ENCODE measurements at places on chromosomes 16 and 17.

DNA sequence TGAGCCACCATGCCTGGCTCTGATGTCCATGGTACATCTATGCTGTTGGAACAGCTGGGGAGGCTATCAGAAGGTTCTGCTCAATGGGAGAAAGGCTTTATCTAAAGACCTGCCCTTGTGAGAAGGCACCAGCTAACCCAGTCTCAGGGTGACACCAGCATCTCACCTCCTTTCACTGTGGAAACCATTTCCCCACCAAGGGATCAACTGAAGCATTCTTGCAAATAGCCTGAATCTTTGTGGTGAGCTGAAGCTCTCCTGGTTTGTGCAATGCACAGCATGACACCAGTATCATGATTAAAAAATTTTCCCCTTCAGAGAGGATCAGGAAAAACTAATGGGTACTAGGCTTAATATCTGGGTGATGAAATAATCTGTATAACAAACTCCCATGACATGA, 5.1 kb downstream of the CCL18 start:
- DNase-seq = no peak

DNA sequence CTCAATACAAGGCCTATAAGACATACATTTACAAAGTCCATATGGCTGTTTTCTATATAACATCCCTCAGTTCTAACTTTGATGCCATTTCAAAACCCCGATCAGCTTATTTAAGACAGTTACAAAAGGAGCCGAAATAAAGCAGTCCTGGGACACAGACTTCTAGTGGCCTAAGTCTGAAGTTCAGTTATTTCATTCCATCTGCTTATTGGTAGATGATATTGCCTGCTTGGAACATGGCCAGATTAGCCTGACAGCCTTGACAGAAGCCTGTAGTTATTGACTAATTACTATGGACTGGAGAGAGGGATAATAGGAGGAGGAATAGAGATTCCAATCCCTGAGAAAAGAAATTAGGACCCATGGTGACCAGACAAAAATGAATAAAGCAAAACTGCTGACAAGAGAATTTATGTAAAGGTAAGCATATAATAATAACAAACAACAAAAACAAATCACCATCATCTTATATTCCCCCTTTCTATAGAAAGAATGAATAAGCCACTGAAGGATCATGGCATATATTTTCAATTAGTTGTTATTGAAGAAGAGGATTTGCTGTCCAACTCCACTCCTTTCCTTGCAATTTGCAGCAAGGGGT, 206.3 kb upstream of the TOM1L1 start:
- no peak for DNase-seq

DNA sequence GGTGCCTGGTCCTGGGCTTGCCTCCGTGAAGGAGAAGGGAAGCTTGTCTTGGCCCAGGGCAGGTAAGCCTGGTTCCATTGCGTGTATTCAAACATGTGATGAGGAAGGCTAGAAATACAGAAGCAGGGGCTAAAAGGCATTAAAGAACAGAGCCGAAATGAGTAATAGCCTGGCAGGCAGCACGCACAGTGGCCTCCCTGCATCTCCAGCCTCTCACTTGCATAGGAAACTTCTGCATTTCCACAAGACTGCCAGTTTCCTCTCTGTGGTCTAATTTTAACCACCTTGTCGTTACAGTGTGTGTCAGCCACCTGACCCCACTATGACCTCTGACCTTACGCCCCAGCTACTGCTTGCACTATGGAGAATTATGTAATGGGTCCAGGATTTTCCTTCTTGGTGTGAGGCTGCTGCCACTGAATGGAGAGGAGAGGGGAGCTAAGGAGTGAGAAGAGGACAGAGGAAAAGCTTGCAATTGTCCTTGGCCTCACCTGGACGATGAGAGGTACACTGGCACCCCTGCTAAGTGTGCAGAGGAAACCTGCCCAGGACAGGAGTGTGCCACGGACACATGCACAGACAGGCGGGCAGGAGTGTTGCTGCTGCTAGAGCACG, 32.8 kb downstream of the HIC1 start:
- no peak for DNase-seq

GRCh38 chr17:59427996-59428395, 96.5 kb downstream of the YPEL2 start:
- no peak for DNase-seq

DNA sequence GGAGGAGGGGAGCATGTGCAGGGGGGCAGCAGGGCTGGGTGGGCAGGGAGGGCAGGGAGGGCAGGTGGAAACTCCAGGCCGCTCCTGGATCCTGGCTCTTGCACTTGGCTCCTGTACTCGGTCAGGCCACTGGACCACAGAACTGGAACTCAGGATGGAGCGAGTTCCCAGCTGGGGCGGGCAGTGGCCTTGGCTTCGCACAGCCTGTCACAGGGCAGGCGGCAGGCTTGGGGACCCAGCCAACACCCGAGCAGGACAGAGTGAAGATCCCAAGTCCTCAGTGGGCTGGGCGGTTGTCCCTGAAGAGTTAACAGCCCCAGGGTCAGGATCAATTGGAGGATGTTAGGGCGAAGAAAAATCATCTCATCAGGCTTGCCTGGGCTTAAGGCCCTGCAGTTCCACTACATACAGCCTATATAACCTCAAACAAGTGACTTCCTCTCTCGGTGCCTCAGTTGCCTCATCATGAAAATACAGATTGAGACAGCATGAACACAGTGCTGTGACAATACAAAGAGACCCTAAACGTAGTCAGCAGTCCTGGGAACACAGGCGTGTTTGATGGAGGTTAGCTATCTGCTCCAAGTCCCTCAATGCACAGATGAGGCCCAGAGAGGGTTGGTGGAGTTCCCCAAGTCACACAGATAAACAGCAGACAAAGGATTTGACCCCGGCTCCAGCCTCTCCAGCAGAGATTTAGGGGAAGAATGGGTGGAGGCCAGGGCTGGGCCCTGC, 21.9 kb downstream of the ZNF423 start:
- DNase-seq = no peak

- DNase-seq = no peak
These were observed 93.5 kb downstream of the GOSR1 start for GRCh38 chr17:30570596-30571265.

GRCh38 chr17:13743906-13744305, 142.2 kb upstream of the HS3ST3A1 start:
- DNase-seq = no peak

- no peak for DNase-seq
These were observed 121.1 kb upstream of the XYLT1 start for GRCh38 chr16:17591655-17592405.

DNA sequence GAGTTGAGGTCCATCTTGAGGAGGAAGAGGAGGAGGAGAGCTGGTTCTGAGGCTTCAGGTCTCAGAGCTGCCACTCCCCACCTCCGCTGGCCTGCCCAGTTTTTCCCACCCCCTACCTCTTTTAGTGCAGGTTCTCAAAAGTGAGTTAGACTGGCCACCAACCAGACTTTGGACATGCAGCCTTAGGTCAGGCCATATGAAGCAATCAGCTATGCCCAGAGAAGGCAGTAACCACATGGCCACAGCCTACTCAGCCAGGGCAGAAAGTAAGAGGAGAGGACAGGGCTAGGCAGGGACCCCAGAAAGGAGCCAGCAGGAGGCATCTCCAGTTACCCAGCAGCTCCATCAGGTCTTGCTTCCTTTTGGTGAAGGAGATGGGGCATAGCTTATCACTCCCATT, 9.0 kb downstream of the MYO15A start:
- no peak for DNase-seq

DNA sequence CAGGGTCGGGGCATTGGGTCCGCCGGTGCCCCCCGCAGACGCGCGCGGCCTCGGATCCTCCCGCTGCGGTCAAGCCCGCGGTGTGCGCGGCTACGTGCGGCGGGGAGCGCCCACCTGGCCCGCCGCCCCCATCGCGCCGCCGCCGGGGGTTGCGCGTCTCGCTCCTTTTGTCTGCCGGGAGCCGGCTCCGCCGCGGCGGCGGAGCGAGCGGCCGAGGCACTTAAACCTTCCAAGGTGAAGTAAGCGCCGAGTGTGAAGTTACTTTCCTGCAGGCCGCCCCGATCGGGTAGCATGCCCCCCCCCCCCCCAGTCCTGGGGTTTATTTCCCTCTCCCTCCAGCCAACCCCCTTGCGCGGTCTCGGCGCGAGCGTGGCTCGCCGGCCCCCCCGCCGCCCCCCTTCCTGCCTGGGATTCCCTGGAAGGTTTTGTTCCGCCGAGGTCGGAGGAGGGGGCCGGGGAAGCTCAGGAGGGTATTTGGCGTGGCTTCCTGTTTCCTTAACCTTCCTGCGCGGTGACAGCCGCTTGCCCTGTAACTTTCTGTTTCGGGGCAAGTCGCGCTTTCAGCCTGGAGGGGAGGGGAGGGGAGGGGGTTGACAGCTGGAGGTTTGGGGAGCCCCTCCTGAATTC, 56.6 kb upstream of the GSE1 start:
- DNase-seq = no peak

GRCh38 chr16:74033441-74033995, 263.1 kb upstream of the PSMD7 start:
- DNase-seq = no peak

GRCh38 chr16:83721676-83722075, 86.1 kb upstream of the HSBP1 start:
- no peak for DNase-seq

DNA sequence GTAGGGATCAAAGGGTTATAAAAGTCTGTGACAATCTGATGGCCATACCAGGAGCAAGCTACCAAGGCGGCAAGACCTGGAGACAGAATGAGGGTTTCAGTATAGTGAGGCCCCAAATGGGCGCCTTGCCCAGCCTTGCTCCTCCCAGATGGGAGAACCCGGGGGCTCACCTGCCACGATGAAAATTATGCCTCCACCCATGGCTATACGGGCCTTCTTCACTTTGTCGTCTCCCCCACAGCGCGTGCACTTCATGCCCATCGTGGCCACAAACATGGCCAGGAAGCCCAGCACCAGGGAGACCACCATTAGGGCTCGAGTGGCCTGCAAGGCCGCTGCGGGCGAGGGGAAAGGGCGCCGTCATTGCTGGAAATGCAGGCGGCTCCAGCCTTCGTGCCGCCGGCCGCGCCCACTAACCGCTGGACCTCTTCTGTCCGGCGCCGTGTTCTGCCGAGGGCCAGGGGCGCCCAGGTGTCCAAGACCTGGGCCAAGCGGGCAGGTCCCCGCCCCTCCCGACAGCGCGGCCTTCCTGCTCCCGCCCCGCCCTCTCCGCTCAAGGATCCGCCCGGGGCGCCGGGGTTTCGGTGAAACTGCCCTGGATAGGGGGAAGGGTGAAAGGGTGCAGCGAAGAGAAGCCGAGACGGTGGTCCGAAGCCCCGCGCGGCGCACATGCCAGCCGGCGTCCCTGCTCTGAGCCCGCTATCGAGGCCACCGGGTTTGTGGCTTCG, 1.5 kb downstream of the CLDN7 start:
- DNase-seq = no peak

- no peak for DNase-seq
These were observed 681.4 kb downstream of the CDH11 start for GRCh38 chr16:64440421-64440831.

GRCh38 chr17:1050246-1050995, 53.5 kb downstream of the TIMM22 start:
- DNase-seq = no peak

DNA sequence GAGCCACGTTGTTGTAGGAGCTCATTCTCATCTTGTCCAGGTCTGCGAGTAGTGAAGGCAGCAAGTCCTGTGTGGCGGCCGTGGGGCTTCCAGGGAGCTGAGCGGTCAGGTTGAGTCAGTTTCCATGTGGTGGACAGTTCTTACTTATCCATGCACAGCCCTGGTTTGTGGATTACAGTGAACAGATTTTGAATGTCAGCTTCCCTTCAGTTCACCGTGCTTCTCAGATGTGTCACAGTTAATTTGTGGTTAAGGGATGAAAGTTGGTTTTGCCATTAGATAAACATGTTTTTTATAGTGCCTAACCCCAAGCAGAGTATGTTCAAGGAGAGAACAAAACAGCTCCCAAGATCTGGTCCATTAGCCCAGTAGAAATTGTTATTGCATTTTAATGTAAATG, 103.1 kb downstream of the RPTOR start:
- no peak for DNase-seq

DNA sequence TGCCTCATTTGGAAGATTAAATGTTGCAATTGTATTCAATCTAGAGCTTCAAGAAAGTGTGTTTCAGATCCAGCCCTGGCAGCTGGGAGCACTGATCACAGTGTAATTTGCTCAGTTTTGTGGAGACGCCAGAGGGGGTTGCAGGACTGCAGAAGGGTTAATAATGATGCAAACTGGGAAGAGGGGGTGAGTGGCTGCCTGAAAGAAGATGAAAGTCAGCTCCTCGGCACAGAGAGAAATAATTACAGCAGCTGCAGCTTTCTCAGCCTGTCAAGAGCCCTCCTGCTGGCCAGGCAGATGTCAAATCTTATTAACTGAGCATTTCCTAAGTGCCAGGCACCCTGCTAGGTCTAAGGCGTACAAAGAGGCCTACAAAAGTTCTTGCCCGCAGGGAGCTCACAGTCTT, 97.7 kb downstream of the ZNF18 start:
- no peak for DNase-seq

- no peak for DNase-seq
These were observed 5.7 kb upstream of the TMEM100 start for GRCh38 chr17:55728361-55728760.

DNA sequence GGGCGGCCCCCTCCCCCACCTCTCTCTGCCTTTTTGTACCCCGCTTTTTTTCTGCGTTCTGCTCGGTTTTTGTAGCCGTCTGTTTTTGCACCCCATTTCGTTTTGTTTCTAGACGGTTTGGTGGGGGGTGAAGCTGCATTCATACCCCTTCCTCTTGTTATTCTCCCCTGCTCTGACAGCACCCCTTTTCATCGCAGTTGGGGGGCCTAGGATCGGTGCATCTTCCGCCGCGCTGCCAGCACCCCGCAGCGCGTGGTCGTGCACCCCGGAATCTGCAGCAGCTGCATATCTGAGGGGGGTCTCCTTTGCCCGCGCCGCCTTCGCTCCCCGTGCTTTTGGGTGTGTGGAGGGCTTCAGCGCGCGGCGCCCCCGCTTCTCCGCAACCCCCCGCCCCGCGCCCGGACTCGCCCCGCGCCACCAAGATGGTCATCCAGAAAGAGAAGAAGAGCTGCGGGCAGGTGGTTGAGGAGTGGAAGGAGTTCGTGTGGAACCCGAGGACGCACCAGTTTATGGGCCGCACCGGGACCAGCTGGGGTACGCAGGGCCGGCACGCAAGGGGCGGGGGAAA, 455 bp downstream of the ATP1B2 start:
- no peak for DNase-seq

DNA sequence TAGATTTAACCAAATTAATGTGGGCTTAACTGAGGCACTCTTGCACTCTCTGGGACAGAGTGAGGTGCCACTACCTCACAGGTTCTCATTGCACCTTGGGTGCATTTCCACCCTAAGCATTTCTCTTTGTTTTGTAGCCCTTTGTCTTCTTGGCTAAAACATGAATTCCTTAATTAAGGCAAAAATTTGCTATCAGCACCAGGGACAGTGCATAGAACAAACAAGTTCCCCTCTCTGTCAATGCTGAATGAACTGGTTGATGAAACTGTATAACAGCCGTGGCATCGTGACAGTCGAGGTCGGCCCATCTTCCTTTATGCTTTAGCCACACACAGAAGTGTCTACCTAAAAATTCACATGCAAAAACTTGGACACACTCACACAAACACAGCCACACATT, 74.8 kb downstream of the HS3ST2 start:
- DNase-seq = no peak

- DNase-seq = no peak
These were observed 53.7 kb upstream of the LGALS9 start for GRCh38 chr17:27577121-27577761.

GRCh38 chr17:79741401-79741750, 10.6 kb downstream of the ENPP7 start:
- DNase-seq = no peak

Measured in coronary artery (tissue), 2 donors.